ENCODE measurements at places on chromosomes 3 and 15. TPM values are rescaled to one million over a fixed set of nuclear protein-coding genes. Genes with fewer than 3 reads are reported as not detected.

Gene IL17RD
- total RNA-seq, result 2.1 TPM

Gene TRH
- not detected for total RNA-seq

Gene IL20RB
- total RNA-seq, result 0.51 TPM

Gene LXN
- 168 TPM for total RNA-seq

Gene ASB14
- not detected for total RNA-seq

Gene GOLGA6L7
- not detected for total RNA-seq

Gene SLC9C1
- total RNA-seq, result not detected

Gene LYSMD2
- 7.8 TPM for total RNA-seq

Gene ADPRH
- 3.1 TPM for total RNA-seq

Gene PRKCI
- total RNA-seq, result 80.3 TPM

Gene BFSP2
- total RNA-seq, result not detected

Gene DALRD3
- 70.2 TPM for total RNA-seq

Gene SLC28A1
- total RNA-seq, result not detected

Gene THUMPD3
- total RNA-seq, result 59.9 TPM

Gene LRRC49
- 31.5 TPM for total RNA-seq

- H3K36me3 ChIP-seq, result no peaks in the 10 kb centered on the region
- H3K27ac ChIP-seq, result no peak overlapping the region
- DNase-seq, result no peak
Observed at GRCh38 chr3:51734572-51734907, 27.7 kb downstream of the GRM2 start.

- no peaks in the 10 kb centered on the region for H3K4me1 ChIP-seq
- no peak overlapping the region for H3K4me3 ChIP-seq
- no peak for DNase-seq
Observed at GRCh38 chr3:42690766-42691680, 5.7 kb downstream of the KLHL40 start.

GRCh38 chr3:191330530-191331048, 263 bp upstream of the UTS2B start:
- H3K36me3 ChIP-seq, result no peaks in the 10 kb centered on the region
- DNase-seq, result peak; percentile 83

- no peak overlapping the region for H3K27ac ChIP-seq
- no peak overlapping the region for H3K4me3 ChIP-seq
- peaks cover 2% of the 10 kb centered on the region for H3K36me3 ChIP-seq
- H3K4me1 ChIP-seq, result no peaks in the 10 kb centered on the region
- H3K27me3 ChIP-seq, result no peaks in the 10 kb centered on the region
Observed at GRCh38 chr3:67516496-67516895, 137.9 kb downstream of the SUCLG2 start.

DNA sequence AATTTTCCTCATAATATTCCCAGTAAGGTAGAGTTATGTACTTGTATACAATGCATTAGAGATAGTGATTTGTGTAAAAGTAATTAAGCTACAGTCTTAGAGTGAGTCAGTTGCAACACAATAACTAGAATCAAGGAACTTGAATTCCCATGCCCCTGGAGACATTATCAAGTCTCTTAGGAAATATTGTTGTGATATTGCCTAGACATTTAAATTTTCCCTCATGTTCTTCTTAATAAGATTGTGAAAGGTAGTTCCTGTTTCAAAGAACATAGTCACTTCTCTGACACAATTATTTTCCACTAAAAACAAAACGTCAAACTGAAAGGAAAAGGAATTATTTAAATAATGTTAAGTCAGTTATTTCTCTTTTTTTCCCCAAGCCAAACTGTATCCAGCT, 13.0 kb upstream of the ATP1B3 start:
- H3K27me3 ChIP-seq, result no peaks in the 10 kb centered on the region
- H3K36me3 ChIP-seq, result no peaks in the 10 kb centered on the region
- no peaks in the 10 kb centered on the region for H3K4me1 ChIP-seq
- H3K4me3 ChIP-seq, result no peak overlapping the region
- H3K27ac ChIP-seq, result no peak overlapping the region
- DNase-seq, result no peak

DNA sequence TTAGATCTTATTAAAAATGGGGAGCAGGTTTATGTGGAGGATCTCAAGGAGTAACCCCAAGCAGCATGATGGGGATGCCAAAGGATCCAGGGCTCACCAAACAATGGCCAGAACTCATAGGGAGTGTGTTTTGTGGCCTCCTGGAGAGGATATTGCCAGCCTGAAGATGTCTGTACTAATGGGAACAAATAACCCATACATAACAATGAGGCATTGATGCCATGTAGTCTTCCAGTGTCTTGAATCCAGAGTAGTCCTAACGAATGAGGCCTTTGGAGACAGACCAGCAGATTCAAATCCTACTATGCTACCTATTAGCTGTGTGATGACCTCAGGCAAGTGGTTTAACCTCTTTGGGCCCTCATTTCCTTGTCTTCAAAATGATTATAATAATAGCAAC, 45.0 kb upstream of the CMSS1 start:
- peaks cover 2% of the 10 kb centered on the region for H3K4me1 ChIP-seq
- H3K36me3 ChIP-seq, result no peaks in the 10 kb centered on the region
- H3K4me3 ChIP-seq, result no peak overlapping the region

- no peak overlapping the region for H3K27ac ChIP-seq
- H3K4me3 ChIP-seq, result no peak overlapping the region
- no peaks in the 10 kb centered on the region for H3K4me1 ChIP-seq
- no peaks in the 10 kb centered on the region for H3K27me3 ChIP-seq
- peaks cover 2% of the 10 kb centered on the region for H3K36me3 ChIP-seq
Observed at GRCh38 chr15:68300115-68300940, 22.8 kb downstream of the FEM1B start.

- H3K27ac ChIP-seq, result no peak overlapping the region
- no peaks in the 10 kb centered on the region for H3K27me3 ChIP-seq
- DNase-seq, result no peak
- peaks cover 17% of the 10 kb centered on the region for H3K4me1 ChIP-seq
Observed at GRCh38 chr15:32905481-32905880, 187.7 kb downstream of the GREM1 start.

GRCh38 chr3:159252274-159252673, 450.4 kb downstream of the MFSD1 start:
- H3K27ac ChIP-seq, result no peak overlapping the region
- no peak overlapping the region for H3K4me3 ChIP-seq
- no peaks in the 10 kb centered on the region for H3K27me3 ChIP-seq
- H3K4me1 ChIP-seq, result no peaks in the 10 kb centered on the region
- H3K36me3 ChIP-seq, result no peaks in the 10 kb centered on the region
- peak; percentile 85 for DNase-seq

GRCh38 chr3:124362455-124362854, 367.8 kb upstream of the UMPS start:
- no peak for DNase-seq
- H3K4me1 ChIP-seq, result no peaks in the 10 kb centered on the region
- H3K27me3 ChIP-seq, result no peaks in the 10 kb centered on the region
- H3K27ac ChIP-seq, result no peak overlapping the region
- H3K4me3 ChIP-seq, result no peak overlapping the region

GRCh38 chr3:156781310-156782230, 44.6 kb upstream of the LEKR1 start:
- no peak for DNase-seq
- no peaks in the 10 kb centered on the region for H3K27me3 ChIP-seq
- H3K36me3 ChIP-seq, result no peaks in the 10 kb centered on the region
- H3K27ac ChIP-seq, result no peak overlapping the region
- no peak overlapping the region for H3K4me3 ChIP-seq

DNA sequence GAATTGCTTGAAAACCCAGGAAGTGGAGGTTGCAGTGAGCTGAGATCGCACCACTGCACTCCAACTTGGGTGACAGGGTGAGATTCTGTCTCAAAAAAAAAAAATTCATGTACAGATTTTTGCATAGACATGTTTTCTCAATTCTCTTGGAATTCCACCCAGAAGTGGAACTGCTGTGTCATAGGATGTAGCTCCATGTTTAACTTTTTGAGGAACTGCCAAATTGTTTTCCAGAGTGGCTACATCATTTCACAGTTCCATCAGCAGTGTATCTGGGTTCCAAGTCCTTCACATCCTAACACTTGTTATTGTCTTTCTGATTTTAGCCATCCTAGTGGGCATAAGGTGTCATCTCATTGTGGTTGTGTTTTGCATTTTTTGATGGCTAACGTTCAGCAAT, 9.9 kb downstream of the CAPN7 start:
- DNase-seq, result peak; percentile 7
- H3K36me3 ChIP-seq, result peaks cover 5% of the 10 kb centered on the region
- H3K4me1 ChIP-seq, result no peaks in the 10 kb centered on the region
- H3K27me3 ChIP-seq, result no peaks in the 10 kb centered on the region
- H3K4me3 ChIP-seq, result no peak overlapping the region
- H3K27ac ChIP-seq, result no peak overlapping the region

GRCh38 chr3:48402281-48402732, 27.6 kb downstream of the PLXNB1 start:
- no peak overlapping the region for H3K4me3 ChIP-seq
- peaks cover 3% of the 10 kb centered on the region for H3K36me3 ChIP-seq
- peaks cover 6% of the 10 kb centered on the region for H3K4me1 ChIP-seq
- no peak overlapping the region for H3K27ac ChIP-seq

DNA sequence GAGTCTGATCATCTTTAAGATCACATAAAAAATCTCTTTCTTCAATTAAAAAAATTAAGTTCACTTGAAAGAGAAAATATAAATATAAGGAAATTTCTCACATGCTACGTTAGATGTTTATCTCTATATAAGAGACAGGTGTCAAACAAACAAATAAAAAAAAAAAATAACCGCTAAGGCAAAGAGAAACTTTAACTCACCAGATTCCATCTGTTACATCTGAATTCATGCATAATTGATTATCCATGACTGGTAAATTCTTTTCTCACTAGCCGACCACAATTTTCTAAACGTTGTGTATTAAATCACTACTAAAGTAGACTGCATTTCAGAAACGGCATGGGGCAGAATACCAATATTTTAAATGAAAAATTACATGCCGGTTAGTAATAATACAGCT, 9.6 kb upstream of the SATB1 start:
- H3K27ac ChIP-seq, result no peak overlapping the region
- DNase-seq, result no peak
- no peaks in the 10 kb centered on the region for H3K27me3 ChIP-seq
- no peaks in the 10 kb centered on the region for H3K4me1 ChIP-seq

DNA sequence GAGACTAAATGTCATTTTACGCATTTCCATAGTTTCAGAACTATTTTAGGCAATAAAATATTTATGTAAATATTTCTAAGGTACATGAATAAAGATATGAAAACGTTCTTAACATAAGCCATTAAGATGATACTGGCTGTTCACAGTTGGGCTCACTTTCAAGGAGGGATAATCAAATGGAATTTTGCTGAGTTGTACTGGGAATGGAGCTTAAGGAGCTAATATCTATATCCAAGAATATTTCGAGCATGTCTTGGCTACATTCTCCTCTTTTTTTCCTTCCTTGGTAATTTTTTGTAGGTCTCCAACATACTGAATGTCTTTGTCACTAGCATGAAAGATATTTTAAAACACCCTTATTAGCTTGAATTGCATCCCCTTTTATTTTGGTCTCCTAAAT, 383.4 kb downstream of the RAP2B start:
- DNase-seq, result no peak
- no peak overlapping the region for H3K4me3 ChIP-seq
- no peaks in the 10 kb centered on the region for H3K36me3 ChIP-seq
